RKO (cell line): ENCODE measurements at places on chromosomes 1 and 21.

- no peak for DNase-seq
Observed at GRCh38 chr1:186807163-186807562, 21.6 kb upstream of the PLA2G4A start.

DNA sequence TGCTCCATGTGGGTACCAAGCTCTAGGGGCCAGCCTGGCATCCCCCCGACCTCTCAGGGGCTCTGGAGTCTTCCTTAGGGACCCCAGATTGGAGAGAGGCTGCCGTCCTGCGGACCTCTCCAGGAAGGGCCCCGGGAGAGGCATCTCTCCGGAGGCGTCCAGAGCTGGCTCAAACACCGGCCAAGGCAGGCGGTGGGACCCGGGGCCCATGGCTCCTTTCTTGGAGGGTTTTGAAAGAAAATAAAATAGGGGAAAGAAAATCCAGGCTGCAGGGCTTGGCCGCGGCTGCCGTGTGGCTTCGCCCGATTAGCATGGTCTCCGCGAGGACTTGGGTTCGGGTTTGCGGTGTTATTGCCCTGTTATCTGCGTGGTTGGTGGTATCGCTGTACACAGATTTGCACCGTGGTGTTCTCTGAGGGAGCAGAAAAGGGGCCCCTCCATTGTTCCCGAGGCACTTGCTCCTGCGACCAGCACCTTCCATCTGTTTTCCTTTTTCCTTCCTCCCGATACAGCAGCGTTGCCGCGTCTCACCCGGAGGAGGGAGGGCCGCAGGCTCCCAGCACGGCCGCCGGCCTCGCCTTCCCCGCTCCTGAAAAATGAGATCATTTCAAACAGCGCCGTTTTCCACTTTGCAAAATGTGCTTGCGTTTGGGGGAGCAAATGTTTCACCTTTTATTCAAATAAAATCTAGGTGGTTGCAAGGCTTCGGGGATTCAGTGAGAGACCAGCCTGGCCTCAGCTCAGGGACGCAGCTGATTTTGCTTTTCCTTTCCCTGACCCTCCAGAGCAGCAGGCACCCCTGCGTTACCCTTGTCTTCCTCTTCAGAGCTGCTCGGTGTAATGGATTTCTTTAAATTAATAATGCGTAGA, 86.3 kb downstream of the PRDM16 start:
- no peak for DNase-seq

DNA sequence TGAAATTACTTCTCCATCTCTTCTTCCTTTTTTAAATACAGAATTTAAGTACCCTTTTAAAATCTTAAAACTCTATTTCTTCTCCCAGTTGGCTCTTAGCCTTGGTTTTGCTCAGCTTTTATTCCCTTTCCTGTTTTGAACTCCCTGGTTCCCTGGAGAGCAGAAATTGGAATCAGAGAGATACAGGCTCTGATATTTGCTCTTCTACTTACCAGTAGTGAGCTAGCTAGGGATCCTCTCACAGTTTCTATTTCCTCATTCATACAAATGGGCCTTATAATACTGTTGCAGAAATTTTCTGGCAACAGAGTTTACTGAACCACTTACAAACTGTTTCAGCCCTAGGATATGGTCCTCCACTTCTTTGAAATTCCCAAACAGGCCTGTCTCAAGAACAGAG, 606.3 kb downstream of the NUF2 start:
- DNase-seq = no peak

DNA sequence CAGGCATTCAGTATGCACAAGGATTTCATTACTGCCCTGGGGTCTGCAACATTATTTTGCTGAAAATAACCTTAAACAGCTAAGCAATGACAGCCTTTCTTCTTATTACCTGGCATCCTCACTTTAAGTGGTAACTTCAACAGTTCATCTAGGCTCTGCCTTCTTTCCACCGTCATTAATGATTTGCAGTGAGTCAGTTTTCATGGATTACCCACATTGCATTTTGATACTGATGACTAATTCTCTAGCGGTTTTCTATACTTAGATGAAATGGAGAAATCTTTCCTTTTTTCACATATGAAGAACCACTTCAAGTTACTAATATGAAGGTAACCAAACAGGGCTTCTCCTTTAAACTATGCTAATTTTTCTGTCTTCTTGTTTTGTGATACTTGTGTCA, 226.9 kb upstream of the TMPRSS15 start:
- no peak for DNase-seq

GRCh38 chr1:210857705-210858104, 276.2 kb downstream of the KCNH1 start:
- no peak for DNase-seq

- DNase-seq = no peak
Observed at GRCh38 chr21:46128106-46128932, 27.1 kb downstream of the FTCD start.

DNA sequence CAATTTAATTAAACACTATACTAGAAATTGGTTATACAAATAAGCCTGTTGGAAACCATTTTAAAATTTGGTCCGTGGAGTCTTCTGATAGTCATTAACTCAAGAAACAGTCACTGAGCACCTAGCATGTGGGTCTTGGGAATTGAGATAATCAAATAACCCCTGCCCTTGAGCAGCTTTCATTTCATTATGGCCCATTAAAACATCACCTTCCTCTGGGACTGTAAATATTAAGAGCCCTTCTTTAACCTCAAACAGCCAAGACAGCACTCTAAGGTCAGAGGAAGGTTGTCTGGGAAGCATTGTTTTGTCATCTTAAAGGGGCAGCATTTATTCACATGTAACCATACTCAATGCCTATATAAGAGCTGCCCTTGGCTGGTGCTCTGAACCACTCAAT, 610.3 kb upstream of the USP24 start:
- no peak for DNase-seq

- DNase-seq = no peak
Observed at GRCh38 chr1:79737193-79737592, 730.7 kb upstream of the ADGRL4 start.

GRCh38 chr1:153561466-153561985, 4.1 kb downstream of the S100A2 start:
- DNase-seq = peak; percentile 78

DNA sequence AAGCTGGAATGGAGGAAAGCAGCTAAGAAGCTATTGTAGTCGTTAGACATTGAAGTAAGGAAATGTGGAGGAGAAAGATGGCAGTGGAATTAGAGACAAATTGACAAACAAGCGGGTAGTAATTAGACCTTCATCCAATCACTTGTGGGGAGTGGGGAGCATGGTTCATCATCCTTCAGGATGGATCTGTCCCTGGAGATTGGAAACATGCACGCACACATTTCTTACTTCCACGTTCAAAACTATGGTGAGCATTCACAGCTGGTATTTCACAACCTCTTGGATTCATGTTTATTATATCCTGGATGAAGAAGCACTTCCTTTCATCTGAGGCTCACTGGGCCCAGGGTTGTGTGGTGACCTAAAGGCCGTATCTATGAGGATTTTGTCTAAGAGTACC, 188.1 kb downstream of the ST6GALNAC3 start:
- DNase-seq = no peak

DNA sequence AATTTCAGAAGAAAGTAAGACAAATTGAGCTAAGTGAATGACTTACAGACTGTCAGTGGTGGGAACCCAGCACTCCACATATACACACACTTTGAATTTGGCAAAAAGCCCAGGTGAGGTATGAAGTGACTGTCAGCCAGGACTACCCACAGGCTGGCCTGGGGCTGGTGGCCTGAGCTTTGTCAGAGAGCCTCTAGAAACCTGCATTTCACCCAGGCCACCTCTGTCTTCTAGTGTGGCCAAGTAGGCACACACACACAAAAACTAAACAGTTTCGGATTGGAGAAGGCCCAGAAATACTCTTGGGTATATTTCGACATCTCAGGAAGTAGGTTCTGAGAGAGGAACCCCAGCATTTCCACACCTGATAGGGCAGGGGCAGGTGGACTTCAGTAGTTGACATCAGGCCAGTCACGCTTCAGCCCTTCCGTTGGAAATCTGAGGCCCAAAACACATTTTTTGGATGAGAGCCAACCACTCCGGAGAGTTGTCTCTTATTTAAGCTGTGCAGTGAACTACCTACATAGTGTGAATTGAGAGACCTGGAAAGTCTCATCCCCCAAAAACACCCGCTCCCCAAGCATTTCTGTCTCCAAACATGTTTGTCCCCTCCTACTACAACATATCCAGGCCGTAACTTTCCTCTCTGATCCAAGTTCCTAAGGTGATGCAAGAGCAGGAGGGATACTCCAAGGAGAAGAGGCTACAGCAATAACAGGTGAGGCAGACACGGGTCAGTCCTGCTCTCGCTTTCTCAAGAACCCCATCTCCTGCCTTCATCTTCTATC, 167.2 kb upstream of the PROX1 start:
- no peak for DNase-seq

DNA sequence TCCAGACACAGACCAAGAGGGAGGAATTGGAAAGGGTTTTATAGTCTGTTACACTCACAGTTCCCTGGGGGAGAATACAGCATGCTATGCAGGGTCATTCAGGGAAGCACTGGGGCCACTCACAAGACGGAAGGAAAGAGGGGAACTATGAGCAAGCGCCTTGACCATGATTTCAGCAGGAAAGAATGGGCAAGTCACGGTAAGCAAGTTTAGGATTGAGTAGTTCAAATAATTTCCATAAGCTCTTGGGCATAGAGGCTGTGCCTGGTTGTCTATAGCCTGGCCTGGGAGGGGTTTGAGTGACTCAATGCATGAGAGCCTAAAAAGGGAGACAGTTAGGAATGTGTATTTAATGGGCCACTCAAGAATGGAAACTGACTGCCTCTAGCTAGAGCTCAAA, 176.7 kb downstream of the TTLL7 start:
- DNase-seq = peak; percentile 26

- DNase-seq = no peak
Observed at GRCh38 chr1:212007886-212008285, 27.5 kb downstream of the INTS7 start.

GRCh38 chr1:206932177-206932576, 10.4 kb upstream of the FCMR start:
- DNase-seq = no peak

GRCh38 chr1:100353071-100353801, 930 bp downstream of the CDC14A start:
- DNase-seq = peak; percentile 56

- peak; percentile 78 for DNase-seq
Observed at GRCh38 chr1:46131712-46132528, 509 bp downstream of the PIK3R3 start.

DNA sequence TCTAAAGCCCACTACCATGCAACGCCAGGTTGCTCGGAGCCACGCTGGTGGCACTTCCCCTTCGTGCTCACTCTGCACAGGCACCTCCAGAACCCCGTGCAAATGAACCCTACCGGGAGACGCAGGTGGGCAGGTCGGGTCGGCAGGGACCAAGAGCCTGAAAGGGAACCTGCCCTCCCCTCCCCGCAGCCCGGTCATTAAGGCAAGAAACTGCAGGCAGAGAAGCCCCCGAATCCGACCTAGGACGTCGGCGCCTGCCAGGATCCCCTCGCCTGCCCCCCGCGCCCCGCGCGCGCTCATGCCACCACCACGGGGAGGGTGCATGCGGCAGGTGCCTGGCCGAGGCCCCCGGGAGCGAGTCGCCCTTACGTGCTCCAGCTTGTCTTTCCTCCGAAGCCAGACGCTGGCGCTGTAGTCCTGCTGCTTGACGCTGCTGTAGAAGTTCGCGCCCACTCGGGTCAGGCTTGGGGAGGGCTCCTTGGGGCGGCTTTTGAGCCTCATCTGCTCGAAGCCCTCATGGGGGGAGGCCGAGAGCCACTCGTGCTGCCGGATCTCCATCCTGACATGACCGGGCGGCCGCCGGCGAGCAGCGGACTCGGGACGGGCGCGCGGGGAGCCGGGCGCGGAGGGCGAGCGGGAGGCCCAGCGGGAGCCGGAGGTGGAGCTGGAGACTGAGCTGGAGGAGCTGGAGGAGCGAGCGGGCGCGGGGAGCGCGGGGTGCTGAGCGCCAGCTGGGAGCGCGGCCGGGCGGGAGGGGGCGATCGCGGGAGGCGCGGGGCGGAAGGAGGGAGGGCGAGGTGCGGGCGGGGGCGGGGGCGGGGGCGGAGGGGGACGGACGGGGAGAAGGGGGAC, 552 bp downstream of the PLD5 start:
- DNase-seq = no peak

- no peak for DNase-seq
Observed at GRCh38 chr1:19728413-19729145, 63.9 kb downstream of the HTR6 start.

GRCh38 chr1:207954104-207954503, 43.2 kb upstream of the CD34 start:
- no peak for DNase-seq

DNA sequence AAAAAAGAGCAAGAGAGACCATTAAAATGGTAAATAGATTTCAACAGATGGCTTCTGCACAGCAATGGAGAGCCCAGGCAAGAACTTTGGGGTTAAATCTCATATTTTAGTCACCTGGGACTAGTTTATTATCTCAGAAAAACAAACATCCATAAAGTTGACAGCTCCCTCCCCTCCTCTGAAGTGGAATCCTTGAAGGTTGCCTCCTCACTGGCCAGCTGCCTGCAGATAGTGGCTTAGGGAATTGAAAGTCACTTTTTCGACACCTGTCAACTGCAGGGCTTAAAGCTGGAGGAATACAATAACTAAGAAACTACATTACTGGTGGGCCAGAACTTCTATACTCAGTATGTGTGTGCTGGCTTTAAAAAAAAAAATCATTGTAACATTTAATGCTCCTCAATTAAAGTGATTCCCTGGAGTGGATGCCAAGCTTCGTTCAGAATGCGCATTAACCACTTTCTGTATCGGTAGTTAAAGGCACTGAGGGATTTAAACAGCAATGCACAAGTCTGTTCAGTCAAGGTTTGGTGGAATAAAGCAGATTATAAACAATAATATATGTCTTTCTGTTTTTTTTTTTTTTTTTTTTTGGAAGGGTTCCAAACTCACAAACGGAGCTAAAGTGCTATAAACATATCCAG, 52.5 kb downstream of the LHX4 start:
- no peak for DNase-seq

GRCh38 chr1:228083871-228084278, 1.4 kb downstream of the ARF1 start:
- peak; percentile 42 for DNase-seq

DNA sequence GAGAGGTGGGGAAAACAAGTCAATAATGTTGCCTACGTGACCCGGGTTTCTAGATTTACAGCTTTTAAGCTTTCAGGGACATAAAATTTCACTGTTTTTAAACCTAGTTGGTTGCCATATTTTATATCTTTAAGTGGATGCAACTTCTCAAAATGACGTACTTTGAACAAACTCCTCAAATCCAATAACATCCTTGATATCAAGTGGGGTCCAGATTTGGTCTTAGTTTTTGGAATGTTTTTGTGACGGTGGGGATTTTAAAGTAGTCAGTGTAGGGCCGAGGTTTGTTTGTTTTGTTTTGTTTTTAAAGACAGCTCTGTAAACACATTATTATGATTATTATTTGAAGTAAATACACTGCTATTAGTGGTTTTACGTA, 453 bp downstream of the CDKN2C start:
- peak; percentile 39 for DNase-seq

- DNase-seq = peak; percentile 88
Observed at GRCh38 chr1:179081687-179082332, at the start of gene TOR3A. TSS of gene TOR3A (plus strand) at chr1:179082070. CDS start at chr1:179082129, 59 bp downstream.

DNA sequence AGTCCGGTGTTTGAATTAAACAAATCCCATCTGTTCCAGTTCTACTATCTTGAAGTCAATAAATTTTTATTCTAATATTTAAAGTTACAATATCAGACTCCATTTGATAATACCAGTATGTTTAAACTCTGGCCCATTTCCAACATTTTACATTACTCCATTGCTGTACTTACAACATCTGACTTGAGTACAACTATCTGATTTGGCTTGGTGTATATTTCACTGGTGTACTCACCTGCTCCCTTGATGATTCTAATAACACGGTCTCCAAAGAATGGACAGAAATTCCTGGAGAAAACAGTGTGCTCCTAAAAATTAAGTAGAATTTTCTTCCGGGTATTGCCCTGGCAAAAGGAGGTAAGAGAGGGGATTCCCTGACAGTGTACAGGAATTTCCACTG, 680.5 kb upstream of the ADAMTS5 start:
- no peak for DNase-seq
